ENCODE measurements at places on chromosomes 5 and 9.

DNA sequence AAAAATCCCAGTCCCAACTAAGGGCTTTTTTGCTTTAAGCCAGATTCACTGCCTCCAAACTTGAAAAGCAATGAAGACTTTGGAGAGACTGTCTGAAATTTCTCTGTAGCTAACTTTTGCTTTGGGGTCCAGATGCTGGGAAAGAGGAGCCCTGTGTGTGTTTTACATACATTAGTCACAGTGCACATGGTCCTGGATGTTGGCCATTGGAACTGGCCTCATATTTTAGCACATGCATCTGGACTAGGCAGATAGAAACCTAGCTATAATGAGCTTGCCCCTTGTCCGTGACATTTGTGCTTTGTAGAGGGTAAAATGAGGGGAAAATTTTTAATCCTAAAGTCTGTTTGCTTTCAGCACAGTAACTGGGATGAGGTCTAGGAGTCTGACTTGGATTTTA lies 421.7 kb downstream of the CDK5RAP2 start:
- DNase-seq = no peak

- DNase-seq = no peak
Measured at GRCh38 chr9:112288029-112288428, 45.4 kb downstream of the PTBP3 start.

- no peak for DNase-seq
Measured at GRCh38 chr9:21565155-21565554, 83.0 kb upstream of the IFNE start.

DNA sequence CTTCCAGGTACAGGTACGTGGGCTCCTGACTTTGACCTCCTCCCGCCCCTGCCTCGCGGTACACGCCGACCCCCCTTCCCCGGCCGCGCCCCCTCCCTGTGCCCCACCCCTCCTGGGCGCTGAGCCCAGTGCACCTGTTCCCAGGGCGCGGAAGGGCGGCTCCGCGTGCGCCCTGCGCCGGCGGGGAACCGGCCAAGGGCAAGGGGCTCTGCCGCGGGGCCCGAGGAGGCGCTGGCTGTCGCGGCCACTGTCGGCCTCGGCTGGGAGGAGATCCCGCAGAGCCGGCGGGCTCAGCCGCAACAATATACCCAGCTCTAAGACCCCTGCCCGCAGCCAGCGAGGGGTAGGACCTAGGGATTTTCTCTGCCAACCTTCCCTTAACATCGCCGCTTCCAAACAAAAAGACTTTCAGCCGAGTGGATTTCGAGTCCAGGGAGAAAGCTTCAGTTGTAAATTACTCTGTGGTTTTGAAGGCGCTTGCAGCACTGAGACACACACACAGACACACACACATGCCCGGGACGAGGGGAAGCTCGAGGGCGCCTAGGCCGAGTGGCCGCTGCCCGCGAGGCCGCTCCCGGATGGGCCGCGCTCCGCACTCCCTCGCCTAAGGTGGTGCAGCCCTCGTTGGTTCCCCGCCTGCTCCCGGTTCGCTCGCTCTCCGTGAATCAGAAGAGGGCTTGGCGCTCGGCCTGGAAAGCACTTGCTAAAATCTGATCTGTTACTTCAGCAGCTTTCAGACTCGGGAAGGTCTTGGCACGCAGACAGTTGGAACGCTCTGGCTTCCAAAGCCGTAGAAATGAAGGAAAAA lies 1.2 kb downstream of the FGF18 start:
- no peak for DNase-seq

- DNase-seq = no peak
Measured at GRCh38 chr5:133846478-133847226, 121.8 kb downstream of the C5orf15 start.

- no peak for DNase-seq
Measured at GRCh38 chr5:171236651-171237050, 72.4 kb upstream of the TLX3 start.

All from CD4-positive, alpha-beta T cell treated with Interleukin-15 for 1 hour (primary cell).